ENCODE measurements at places on chromosomes 4 and X.
A peak's percentile ranks its signal among the peaks of the same experiment; 100 is the strongest.

GRCh38 chr4:10347815-10348214 is 109.4 kb downstream of the ZNF518B start:
- DNase-seq, result no peak

DNA sequence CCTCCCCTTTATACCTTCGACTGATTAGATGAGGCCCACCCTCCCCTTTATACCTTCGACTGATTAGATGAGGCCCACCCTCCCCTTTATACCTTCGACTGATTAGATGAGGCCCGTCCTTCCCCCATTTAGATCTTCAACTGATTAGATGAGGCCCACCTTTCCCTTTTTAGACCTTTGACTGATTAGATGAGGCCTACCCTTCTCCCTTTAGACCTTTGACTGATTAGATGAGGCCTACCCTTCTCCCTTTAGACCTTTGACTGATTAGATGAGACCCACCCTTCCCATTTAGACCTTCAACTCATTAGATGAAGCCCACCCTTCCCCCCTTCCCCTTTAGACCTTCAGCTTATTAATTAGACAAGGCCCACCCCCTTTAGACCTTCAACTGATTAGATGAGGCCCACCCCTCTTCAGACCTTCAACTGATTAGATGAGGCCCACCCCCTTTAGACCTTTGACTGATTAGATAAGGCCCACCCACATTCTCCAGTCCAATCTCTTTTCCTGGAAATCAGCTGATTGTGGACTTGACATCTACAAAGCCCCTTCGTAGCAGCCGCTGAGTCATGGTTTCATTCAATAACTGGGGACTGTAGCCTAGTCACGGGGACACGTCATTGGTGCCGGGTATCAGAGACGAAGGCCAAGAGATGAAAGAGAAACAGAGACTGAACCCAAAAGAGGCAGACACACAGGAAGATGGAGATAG is 28.8 kb upstream of the IL3RA start:
- DNase-seq, result no peak

GRCh38 chr4:38160487-38161207 is 200.4 kb downstream of the PTTG2 start:
- peak; percentile 96 for DNase-seq

DNA sequence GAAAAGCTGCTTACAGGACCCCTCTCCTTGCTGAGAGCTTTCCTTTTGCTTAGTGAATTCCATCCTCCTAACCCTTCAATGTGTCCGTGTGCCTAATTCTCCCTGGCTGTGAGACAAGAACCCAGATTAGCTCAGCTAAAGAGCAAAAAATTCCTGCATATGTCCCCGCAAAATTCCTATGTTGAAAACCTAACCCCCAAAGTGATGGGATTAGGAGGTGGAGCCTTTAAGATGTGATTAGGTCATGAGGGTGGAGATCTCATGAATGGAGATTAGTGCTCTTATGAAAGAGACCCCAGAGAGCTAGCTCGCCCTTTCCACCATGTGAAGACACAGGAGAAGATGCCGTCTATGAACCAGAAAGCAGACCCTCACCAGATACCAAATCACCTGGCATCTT is 503.0 kb upstream of the DIAPH2 start:
- DNase-seq, result no peak

- DNase-seq, result no peak
These were observed 2.4 kb upstream of the NSUN7 start for GRCh38 chr4:40747207-40747835.

DNA sequence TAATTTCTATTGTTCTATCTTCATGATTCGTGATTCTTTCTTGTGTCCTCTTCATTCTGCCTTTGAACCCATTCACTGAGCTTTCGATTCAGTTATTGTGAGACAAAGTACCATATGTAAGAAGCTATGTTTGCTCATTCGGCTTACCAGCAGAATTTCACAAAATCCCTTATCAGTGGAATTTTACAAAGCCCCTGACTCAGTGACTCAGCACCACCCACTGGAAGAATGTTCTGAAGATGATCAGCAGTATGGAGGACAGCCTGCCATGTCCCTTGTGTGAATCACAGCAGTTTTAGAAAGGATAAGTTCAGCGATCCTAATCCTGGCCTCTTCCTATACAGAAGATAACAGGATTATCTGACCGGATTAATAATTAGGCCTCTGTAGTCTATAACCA is 5.8 kb upstream of the UXT start:
- peak; percentile 27 for DNase-seq

DNA sequence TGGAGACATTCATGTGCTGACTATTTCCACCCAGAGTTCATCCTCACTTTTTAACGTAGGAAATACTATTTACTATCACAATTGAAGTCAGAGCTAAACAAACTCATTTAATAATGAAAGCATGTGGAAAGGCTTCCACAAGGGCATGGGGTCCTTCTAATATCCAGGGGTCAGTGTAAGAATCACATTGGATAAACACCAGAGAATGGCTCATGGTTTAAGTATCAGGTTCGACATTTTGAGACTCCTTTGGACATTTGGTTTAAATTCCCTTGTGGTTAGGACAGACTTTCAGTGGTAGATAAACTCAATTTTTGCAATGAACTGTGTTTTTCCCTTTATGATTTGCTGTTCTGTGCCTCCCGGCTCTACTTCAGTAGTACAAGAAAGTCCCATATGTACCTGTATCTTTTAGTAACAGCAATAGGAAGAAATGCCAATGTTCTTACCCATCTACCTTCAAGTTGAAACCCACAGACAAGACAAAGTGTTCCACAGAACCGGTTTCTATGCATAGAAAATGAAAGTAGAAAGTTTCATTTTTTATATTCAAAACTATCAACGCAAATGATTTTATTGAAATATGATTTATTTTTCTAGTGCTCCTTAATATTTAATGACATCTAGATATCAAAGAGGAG is 589.0 kb upstream of the FAM241A start:
- peak; percentile 22 for DNase-seq

GRCh38 chr4:77821775-77822174 is 2.6 kb upstream of the CNOT6L start:
- DNase-seq, result no peak

GRCh38 chr4:915595-915994 is 16.5 kb downstream of the GAK start:
- no peak for DNase-seq

GRCh38 chr4:93373893-93374860 is 454.4 kb upstream of the ATOH1 start:
- DNase-seq, result no peak

DNA sequence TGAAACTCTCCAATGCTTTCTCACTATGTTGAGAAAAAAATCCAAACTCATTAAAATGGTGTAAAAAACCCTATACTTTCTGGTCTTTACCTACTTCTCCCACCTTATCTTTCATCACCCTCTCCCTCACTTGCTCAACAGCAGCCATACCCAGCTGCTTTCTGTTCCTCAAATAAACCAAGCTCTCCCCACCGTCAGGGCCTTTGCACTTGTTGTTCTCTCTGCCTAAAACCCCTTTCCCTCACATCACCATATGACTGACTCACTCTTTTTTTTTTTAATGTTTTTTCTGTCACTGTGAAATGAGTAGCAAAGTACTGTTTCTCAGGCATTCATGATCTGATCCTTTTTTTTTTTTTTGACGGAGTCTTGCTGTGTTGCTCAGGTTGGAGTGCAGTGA is 122.3 kb upstream of the TMEM164 start:
- no peak for DNase-seq

DNA sequence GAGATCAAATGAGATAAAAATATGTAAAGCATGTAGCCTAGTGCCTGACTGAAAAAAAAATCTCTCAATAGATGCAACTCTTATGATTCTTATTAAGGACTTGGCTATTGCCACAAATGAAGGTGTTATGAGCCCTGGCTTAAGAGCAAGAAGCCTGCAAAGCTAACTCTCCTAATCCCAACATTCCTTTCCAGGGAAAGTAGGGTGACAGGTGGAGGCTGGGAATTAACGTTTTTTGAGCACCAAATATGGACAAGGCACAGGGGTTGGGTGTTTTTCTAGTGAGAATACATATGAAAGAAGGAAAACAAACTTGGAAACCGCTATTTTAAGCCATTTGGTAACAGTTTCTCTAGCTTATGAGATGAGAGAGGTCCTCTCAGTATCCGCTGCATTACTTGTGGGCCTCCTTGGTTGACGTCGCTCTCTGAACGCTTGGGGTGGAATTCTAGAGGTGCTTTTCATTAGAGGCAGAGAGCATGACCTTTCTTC is 2.4 kb downstream of the RHOH start:
- no peak for DNase-seq

DNA sequence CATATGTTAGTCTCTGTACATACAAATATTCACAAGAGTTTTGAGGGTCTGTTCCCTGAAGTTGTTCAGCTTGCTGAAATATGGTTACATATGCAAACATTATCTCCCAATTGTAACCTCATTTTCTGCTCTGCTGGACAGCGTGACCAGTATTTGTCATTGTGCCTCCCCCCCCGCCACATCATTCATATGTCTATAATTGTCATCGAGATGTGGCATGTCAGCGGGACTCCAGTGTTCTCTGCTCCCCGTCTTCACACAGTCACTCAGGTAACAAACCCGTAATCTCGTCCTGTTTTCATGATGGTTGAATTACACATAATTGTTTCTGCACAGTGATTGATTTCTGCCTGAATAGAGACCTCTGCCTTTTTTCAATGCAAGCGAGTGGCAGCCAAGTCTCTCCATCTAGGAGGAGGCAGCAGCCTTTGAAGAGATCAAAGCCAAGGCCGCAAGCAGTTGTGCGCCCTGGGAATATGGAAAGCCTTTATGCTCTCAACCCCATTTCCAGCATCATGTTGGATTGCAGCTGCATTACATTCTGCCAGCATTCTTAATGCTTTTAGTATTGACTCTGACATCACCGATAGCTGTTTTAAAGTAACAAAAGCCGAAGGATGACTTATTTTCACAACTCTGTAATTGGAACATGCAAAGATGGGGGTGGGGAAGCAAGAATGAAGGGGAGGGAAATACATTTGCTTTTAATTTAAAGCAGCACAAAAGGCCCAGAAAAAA is 27.4 kb downstream of the LEF1 start:
- no peak for DNase-seq

DNA sequence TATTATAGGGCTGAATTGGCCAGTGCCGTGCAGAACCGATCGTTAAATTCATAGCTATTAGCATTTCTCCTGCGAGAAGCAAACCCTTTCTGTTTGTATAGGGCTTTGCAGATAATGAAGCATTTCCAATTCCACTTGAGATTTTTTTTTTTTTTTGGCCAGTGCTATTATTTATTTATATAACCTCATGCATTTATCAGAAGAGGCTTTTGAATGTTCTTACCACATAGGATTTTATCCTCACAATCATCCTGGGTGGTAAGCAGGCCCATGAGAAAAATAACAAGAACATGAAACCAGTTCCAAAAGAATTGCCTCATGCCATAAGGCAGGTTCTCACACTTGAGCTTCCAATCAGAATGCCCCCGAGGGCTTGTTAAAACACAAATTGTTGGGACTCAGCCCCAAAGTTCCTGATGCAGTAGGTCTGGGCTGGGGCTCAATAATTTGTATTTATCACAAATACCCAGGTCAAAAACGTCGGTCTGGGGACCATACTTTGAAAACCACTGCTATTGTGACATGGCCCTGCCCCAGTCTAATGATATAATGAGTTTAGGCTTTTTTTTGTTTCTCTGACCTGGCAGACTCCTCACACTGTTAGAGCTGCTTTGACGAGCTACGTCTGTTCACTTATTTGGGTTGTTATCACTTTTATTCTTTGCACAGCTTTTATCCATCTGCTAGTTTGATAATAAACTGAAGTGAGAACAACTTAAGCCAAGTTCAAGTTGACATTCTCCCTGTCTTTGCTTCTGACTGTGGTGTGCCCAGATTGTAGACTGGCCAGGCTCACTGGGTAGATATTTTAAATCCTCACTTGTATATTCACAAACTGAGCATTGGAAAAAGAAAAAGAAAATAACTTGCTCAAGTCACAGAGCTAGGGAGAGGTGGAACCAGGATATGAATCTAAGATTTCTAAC is 20.1 kb downstream of the SUPT20HL1 start:
- no peak for DNase-seq

DNA sequence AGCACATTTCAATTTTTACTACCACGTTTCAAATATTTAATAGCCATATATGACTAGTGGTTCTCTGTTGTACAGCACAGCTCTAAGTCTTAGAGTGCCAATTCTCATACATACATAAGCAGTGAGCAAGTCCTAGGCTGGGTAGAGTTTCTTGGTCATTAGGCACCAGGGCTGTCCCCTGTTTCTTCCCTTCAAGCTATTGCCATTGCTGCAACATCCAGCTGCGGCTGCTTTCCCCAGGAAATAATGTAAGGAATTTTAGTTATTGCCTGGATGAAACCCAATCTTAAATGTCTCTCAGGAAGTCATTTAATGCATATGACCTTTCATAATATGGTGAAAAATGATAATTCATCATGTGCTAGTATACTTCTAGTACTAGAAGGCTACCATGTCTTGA is 74.1 kb upstream of the PPP3CA start:
- DNase-seq, result no peak

Measured in non-pigmented ciliary epithelial cell (primary cell).